ENCODE measurements at places on chromosomes 5 and 9.

- DNase-seq, result peak; percentile 57
These were observed 7.3 kb downstream of the CRHBP start for GRCh38 chr5:76960004-76960625.

- no peak for DNase-seq
These were observed 213.5 kb downstream of the MEF2C start for GRCh38 chr5:88669371-88670050.

- peak; percentile 49 for DNase-seq
These were observed 980 bp downstream of the COL5A1 start for GRCh38 chr9:134642385-134643181.

- no peak for DNase-seq
These were observed 58.0 kb downstream of the PLAC8L1 start for GRCh38 chr5:146047396-146047795.

DNA sequence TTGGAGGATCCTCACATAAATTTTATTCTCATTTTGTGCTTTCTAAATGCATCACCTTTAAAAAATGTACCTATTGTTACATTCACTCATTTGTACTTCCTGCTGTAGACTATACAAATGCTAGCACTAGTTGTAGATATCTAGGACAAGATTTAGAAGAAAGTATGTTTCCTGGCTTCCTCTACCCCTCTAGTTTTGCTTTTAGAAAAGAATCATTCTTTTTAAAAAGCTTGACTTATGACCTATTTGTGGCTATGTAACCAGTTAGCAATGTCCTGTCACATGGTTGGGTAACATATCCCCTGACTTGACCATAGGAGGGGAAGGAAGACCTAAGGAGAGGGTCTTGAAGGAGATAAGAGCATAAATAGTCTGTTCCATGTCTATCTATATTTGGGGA is 13.3 kb downstream of the CAMK4 start:
- no peak for DNase-seq

DNA sequence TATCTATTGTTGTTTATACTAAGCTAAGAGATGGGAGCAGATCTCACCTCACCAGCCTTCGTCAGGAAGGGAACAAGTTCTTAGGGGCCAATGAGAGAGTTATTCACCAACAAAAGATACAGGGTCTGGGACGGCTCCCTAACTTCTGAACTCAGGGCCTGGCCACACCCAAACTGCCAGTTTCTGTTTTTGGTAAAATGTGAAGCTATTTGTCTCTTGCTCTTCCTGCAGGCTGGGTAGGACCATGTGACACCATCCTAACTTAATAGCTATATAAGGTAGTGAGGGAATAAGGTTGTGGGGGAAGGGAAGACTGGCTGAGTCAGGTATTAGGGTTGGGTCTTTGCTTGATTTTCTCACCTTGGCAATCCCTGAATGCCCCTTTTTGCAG is 480.5 kb downstream of the KDM4C start:
- DNase-seq, result no peak

DNA sequence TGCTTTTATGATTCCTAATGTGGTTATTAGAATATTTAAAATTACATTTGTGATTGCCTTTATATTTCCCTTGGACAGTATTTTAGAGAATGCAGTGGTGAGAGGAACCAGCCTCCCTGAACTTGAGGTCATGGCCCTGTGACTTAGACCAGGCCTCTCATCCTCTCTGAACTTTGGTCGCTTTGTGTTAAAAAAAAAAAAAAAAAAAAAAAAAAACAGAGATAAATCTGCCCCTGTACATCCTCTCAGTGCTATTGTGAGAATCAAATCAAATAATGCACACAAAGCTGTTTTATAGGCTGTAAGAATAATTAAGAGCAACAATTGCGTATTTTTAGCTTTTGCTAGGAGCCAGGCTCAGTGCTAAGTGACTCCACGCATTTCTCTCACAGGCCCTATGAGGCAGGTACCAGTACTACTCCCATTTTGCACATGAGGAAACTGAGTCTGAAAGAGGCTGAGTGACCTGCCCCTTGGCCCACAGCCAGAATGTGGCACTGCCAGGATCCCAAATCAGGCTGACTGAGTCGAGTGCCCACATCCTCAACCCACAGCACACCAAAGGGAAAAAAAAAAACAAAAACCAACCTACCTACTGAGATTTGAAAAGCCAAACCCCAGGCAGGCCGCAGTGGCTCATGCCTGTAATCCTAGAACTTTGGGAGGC is 110.3 kb upstream of the LARP1 start:
- DNase-seq, result no peak

DNA sequence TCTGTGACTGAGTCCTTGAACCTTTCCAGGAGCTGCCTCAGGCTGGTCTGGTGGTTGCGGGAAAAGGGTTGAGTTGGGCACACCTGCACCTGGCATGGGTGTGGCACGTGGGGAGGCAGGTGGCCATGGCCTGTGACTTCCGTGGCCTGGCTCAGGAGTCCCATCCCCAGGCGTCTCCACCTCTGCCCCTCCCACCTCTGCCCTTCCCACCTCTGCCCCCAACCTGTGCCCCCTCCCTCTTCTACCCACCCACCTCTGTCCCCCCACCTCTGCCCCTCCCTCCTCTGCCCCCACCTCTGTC is 1.9 kb upstream of the QRFP start:
- no peak for DNase-seq

DNA sequence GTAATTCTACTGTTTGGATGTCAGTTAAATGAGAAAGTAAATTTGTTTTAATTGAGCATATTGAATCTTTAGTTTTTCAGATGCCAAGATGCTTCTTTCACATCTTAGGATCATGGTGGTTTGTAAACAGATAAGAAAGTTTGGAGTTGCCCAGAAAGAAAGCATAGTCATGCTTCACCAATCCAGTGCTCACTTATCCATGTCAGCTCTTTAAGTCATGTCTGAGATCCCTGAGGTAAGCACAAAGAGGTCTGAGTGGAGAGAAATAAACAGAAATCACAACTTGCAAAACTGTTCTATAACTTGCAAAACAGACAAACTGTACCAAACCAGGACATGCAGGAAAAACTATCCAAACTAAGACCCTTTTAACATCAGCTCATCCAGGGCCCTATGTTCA is 87.7 kb downstream of the OSTF1 start:
- no peak for DNase-seq

All from GM20000 (cell line).